ENCODE measurements at places on chromosomes 4 and X.

GRCh38 chr4:168633496-168633895, 136.6 kb downstream of the PALLD start:
- no peak for DNase-seq

DNA sequence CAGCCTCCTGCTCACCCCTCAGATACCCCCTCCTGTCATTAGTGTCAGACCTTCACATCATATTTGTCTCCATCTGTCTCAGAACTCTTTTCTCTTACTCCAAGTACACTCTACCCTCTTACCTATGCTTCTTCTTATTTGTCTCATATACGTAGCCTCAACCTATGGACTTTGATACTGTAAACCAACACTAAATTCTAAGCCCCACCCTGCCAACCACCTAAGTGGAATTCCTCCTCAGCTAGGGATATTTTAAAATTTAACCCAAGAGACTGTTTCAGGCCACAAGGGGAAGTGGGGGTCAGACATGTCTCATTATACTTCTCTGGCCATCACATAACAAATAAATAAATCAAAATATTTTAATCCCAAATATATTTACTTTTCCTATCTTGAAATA, 778.1 kb upstream of the GRID2 start:
- DNase-seq: no peak

DNA sequence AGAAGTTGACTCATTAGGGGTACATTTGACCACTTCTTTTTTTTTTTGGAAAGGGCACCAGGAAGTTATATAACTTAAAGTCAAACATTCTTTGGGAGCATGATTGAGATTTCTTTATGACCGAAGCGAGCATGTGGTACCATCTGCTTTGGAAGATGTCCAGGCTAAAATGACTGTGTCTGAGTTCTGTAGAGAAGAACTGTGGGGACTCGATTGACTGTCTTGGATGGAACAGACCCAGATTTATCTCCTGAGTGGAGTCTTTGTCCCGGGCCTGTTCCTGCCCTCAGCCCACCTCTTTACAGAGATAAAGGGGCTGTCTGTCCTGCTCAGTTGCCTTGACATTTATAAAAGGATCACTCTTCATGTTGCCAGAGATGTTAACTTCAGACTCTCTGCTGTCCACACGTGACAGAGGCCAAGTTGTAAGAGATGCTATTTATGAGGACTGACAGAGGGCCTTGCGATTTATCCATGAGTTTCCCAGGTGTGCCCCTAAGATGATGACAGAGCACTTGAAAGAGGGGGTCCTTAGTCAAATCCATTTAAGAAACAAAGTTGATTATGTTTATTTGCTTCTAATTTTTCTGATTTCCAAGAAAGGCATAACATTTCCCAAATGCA, 16.8 kb downstream of the SMIM20 start:
- DNase-seq: no peak

- no peak for DNase-seq
Measured at GRCh38 chr4:185536411-185536709, 1.1 kb upstream of the PDLIM3 start.

DNA sequence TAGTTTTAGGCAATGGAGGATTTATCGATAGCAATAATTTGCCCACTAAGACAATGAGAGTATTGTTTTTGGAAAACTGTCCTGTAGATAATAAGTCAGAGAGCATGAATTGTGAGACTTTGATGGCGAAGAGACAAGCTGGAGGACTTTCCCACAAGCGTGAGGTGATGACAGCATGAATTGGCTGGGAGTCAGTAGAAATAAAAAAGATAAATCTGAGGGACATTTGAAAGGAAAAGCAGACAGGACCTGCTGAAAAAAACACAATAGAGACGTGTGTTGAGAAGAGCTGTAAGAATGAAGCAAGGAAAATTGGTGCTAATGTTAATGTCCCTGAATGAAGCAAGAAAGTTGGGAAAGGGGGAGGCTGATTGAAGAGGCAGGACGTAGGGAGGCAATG, 233.5 kb downstream of the DCTD start:
- DNase-seq: no peak

- peak; percentile 4 for DNase-seq
Measured at GRCh38 chr4:174575436-174575835, 53.1 kb upstream of the HPGD start.

- peak; percentile 23 for DNase-seq
Measured at GRCh38 chrX:27915617-27916016, 65.6 kb downstream of the DCAF8L1 start.

DNA sequence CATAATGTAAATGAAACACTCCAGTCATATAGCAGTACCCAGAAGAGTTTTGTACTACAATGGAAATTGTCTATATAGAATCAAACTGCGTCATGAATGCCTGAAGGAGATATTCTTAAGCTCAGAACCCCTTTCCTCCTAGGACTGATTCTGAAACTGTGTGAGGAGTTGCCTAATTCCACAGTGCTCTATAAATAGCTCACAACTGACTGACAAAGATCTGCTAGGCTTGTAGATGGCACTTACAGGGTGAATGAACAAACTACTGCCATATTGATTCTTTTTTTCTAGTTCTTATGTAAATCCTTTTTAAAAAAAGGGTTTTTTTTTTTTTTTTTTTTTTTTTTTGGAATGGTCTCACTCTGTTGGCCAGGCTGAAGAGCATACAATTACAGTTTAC, 30.1 kb upstream of the UGT2B17 start:
- DNase-seq: no peak

DNA sequence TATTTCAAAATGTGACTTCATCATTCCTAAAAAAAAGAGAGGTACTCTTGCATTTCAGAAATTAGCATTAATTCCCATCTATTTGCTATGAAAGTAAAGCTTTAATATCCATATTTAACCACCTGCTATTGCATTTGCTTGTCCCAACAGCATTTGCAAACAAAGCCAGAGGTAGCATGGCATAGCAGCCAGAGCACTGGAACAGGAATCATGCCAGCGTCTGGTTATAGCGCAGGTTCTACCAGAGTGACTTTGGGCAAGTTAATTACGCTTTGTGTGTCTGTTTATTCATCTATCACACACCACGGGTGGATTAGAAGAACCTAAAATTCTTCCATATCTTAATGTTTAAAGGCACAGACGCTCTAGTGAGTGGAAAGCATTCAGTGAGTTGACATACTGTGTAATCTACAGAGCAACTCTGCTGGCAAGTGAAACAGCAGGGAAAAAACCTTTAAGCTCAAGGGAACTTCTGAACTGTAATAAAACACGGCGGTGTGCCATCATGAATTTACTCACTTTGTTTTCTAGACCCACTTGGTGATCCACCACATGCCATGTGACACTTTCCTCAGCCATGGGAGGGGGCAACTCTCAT, 76.6 kb upstream of the QRFPR start:
- no peak for DNase-seq

DNA sequence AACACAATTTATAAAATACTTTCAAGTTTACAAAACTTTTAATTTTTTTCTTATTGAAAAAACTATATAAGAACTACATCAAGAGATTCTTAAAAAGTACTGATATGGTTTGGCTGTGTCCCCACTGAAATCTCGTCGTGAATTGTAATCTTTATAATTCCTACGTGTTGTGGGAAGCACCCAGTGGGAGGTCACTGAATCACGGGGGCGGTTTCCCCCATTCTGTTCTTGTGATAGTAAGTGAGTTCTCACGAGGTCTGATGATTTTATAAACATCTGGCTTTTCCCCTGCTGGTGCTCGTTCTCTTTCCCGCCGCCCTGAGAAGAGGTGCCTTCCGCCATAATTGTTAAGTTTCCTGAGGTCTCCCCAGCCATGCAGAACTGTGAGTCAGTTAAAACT, 88.5 kb downstream of the FRAS1 start:
- no peak for DNase-seq

DNA sequence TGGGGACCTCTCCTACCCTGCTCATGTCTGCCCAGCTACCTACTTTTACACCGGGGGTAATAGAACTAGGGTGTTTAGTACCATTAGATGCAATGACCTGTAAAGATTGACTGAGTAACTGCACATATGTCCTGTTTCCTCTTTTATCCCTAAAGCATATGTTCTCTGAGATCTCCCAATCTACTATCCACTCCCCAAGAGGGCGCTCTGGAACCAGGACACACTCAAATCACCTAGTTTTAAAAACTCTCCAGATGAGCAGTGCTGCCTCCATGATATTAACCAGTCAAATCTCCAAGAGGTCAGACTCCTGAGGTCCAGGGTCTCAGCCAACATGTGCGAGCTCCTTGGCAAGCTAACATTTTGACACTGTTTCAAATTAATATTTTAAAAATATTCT, 87.0 kb upstream of the TSPAN5 start:
- no peak for DNase-seq

GRCh38 chrX:118727686-118728339, 407 bp downstream of the IL13RA1 start:
- peak; percentile 28 for DNase-seq

GRCh38 chrX:134990801-134991481, at the start of gene SMIM10:
Gene SMIM10 (plus strand): TSS chrX:134990991. CDS start chrX:134991096, 105 bp downstream.
- DNase-seq: peak; percentile 72

DNA sequence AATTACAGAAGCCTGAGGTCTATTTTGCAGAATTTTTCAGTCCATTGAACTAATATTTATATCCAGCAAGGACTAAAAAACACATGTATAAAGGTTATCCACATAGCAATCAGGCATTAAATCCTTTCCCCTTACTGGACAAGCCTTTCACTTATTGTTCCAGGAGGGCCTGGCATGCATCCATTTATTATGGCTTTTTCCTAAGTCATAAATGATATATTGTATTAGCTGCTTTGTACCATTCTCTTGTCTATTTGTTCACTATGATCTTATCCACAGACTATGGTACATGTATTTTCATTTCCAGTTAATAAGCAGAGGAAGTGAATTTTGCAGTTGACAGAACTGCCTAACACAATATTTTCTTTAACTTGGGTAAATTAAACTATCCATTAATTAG, 105.4 kb upstream of the ANK2 start:
- DNase-seq: no peak

DNA sequence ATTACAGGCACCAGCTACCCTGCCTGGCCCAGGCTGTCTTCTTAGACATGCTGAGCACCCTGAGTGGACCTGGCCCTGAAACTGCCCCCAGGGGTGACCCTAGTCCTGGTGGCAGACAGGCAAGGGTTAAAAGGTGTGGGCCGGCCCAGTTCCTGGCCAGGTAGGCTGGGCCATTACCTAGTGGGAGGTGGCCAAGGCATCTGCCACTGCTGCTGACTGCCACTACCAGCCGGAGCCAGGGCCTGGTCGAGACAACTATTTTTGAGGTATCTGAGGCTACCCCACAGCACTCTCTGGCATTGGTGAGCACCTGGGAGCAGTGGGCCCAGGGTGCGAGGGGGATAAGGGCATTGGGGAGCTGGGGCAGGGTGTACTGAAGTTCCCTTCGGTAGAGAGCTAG, at the start of gene CCDC120:
Gene CCDC120, plus strand, starts transcription at position 206 of the 400 bp plus-strand sequence. CDS start 3,043 bp downstream, outside the sequence.
- DNase-seq: peak; percentile 57

GRCh38 chr4:26826721-26827120, 33.9 kb upstream of the STIM2 start:
- DNase-seq: peak; percentile 68

- peak; percentile 49 for DNase-seq
Measured at GRCh38 chr4:182242787-182243186, 415 bp upstream of the TENM3 start.

DNA sequence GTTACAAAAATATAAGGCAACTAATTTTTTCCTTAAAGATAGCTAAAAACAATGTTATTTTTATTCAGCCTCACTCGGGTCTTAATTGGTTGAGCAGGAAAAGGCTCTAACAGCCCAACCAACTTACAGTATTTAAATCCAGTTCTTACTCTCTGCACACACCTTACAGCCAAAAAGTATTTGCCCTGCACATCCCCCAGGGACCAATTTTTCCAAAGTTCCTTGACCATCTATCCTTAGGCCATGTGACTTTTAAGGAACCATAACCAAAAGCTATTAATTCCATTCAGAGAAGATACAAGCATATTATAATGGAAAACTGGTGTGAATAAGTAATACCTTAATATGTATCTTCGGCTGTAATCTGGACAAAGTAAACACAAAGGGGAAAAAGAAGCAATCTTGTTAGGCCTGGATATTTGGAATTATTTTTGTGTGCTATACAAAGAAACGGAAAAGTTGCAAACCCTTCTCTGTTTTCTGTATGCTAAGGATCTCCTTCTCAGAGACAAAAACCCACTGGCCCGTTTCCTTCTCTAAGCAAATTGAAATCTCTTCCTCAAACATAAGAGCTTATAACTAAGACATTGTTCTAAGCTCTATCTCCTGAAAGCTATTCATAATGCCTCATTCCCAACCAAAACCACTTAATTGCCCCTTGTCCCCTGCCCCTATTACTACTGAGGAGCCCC, 1.0 kb upstream of the THAP9 start:
- DNase-seq: peak; percentile 29

DNA sequence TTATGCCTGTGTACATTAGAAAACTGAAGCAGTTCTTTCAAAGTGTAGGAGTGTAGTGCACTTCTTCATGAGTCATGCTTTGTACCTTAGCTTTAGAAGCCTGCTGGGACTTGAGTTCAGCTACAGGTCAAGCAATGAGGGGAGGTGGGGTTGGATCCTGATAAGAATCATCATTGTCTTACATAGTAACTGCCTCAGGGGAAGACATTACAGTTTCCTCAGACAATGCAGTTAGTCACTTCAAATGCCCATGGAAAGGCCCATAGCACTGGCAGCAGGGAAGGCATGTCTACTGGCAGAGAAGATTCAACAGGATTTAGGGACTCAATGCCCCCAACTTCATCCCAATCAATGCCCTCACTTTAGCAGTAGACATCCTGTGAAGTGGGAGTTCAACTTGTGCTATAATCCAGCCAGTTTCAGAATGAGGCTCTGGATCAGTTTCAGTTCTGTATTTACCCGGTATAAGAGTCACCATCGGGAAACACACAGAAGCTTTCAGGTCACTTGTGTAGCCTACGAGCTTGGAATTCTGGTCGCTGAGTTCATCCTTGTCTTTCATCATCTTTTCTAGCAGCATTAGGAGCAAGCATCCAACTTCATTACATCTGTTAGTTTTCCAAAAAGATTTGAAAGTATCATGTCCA, 1216.5 kb downstream of the RAPGEF2 start:
- DNase-seq: peak; percentile 52

DNA sequence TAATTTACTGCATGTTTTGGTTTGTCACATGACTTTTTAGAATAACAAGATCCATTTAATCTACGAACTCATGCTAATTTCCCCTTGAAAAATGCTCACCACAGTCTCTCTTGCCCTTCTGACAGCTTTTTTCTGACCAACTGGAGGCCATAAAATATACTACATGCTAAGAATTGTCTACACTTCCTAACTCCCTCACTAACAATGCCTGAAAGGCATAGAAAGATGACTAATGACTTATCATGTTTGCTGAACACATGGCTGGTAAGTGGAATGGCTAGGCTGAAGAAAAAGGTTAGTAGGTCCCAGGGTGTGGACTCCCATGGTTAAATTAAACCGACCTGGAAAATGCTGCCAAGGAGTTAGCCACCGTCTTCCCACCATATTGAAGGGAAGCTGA, 309.9 kb downstream of the SPOCK3 start:
- DNase-seq: no peak

DNA sequence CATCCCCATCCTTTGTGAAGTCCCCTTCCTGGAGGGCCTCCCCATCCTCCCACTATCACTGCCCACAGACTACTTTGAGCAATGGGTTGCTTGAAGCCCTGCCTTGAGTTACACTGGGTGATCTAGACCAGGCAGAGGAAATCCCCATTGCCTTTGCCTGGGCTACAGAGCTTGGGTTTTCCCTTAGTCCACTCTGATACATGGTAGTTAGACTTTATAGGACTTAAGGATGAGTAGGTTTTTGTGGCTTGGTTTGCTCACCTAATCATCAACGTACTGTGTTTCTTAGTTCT, 56.6 kb downstream of the TMEM131L start:
- DNase-seq: no peak
